Melanocyte of skin (primary cell): ENCODE measurements at places on chromosomes 12 and 14. TPM values are rescaled to one million over a fixed set of nuclear protein-coding genes. Genes with fewer than 3 reads are reported as not detected.

Gene SLC6A12
- total RNA-seq: 2.2 and 3.8 TPM in 2 replicates

Gene CMTM5
- total RNA-seq: 0.69 and 2.5 TPM in 2 replicates

Gene SLC16A7
- 6.5 and 10.5 TPM in 2 replicates for total RNA-seq

Gene PPP1R36
- 1.0 and 1.1 TPM in 2 replicates for total RNA-seq

Gene DHH
- under 0.01 TPM in 2 replicates for total RNA-seq

Gene PMCH
- 0.34 TPM in 1 of 2 replicates, not detected in the other for total RNA-seq

Gene RNU4-1
- total RNA-seq: under 0.01 TPM in 2 replicates

Gene ADCY4
- total RNA-seq: 0.34 and 0.36 TPM in 2 replicates

Gene SIRT4
- total RNA-seq: 0.67 and 0.93 TPM in 2 replicates

Gene BATF
- total RNA-seq: 3.4 and 7.0 TPM in 2 replicates
